Panc1 (cell line): ENCODE measurements at places on chromosomes 3 and 15. TPM values are rescaled to one million over a fixed set of nuclear protein-coding genes. Genes with fewer than 3 reads are reported as not detected.

Gene CFAP91
- 0.90 TPM for total RNA-seq

Gene SPRED1
- total RNA-seq: 29.6 TPM

Gene CPNE4
- not detected for total RNA-seq

Gene GOLGA6B
- total RNA-seq: not detected

Gene SLC51A
- not detected for total RNA-seq

DNA sequence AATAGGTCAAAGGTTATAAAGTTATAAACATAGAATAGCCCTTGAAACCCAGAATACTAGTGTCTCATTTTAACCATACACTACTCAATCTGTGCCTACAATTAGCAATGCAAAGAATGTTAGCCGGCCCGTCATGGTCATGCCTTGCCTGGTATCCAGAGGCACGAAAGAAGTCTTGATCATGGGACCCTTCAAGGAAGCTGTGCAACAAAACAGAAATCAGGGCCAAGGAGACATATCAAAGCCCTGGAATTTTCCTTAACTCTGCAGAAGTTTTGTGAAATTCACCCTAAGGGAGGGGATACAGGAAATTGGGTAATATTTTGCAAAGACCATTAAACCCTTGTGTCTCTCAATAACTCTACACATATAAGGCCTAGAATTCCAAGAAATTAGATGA, 482.4 kb downstream of the ROBO1 start:
- H3K27ac ChIP-seq: no peak overlapping the region
- no peak overlapping the region for H3K4me3 ChIP-seq
- no peak for DNase-seq
- no peaks in the 10 kb centered on the region for H3K27me3 ChIP-seq
- H3K4me1 ChIP-seq: no peaks in the 10 kb centered on the region

- no peaks in the 10 kb centered on the region for H3K4me1 ChIP-seq
- no peak overlapping the region for H3K27ac ChIP-seq
- H3K4me3 ChIP-seq: no peak overlapping the region
Observed at GRCh38 chr3:75089841-75090240, 475.4 kb upstream of the CNTN3 start.

GRCh38 chr15:89851673-89852341, 37.2 kb upstream of the ANPEP start:
- H3K27me3 ChIP-seq: no peaks in the 10 kb centered on the region
- no peak overlapping the region for H3K27ac ChIP-seq
- peaks cover 9% of the 10 kb centered on the region for H3K4me1 ChIP-seq
- H3K4me3 ChIP-seq: no peak overlapping the region

GRCh38 chr3:190502946-190503345, 10.9 kb upstream of the IL1RAP start:
- DNase-seq: no peak
- H3K36me3 ChIP-seq: no peaks in the 10 kb centered on the region
- H3K4me3 ChIP-seq: no peak overlapping the region
- H3K27ac ChIP-seq: no peak overlapping the region
- no peaks in the 10 kb centered on the region; the same call in 1 of the 2 replicates for H3K27me3 ChIP-seq

GRCh38 chr3:72820415-72820814, 27.8 kb downstream of the SHQ1 start:
- DNase-seq: no peak
- H3K4me3 ChIP-seq: no peak overlapping the region
- H3K4me1 ChIP-seq: no peaks in the 10 kb centered on the region
- no peaks in the 10 kb centered on the region for H3K27me3 ChIP-seq

DNA sequence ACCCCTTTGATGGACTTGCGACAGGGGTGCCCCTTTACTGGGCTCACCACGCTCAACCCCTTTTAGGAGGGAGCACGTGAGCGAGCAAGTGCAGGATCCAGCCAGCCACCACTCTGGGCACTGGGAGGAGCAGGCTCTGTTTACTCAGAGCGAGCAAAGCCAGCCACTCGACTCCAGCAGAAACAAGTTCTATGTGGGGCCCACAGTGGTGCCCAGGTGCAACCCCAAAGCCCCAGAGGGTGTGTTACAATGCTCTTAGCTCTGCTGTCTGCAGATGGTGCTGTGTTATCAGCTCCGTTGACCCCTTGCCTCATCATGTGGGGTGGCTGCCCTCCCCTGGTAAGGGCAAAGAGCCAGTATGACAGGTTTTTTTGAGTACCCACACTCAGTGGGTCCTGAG, 120.3 kb upstream of the SUCLG2 start:
- no peaks in the 10 kb centered on the region for H3K36me3 ChIP-seq
- no peak overlapping the region for H3K4me3 ChIP-seq
- DNase-seq: no peak
- H3K27ac ChIP-seq: no peak overlapping the region
